Vagina (tissue), 2 donors: ENCODE measurements at places on chromosomes 16 and 17.

DNA sequence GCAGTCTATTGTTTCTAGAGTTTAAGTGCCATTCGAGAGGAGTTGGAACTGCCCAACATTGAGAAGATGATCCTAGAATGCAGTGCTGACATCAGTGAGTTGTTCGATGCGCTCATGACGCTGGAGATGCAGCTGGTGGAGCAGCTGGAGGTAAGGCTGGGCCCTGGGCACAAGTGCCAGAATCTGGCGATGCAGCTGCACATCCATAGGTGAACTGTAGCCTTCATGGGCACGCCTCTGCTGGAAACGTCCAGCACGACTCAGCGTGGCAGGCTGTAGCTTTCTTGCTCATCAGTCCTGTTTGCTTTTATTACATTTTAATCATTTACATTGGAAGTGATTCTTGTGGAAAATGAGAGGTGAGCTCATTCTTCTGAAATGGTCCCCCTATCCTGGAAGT, 31.7 kb downstream of the DRC3 start:
- DNase-seq: no peak

DNA sequence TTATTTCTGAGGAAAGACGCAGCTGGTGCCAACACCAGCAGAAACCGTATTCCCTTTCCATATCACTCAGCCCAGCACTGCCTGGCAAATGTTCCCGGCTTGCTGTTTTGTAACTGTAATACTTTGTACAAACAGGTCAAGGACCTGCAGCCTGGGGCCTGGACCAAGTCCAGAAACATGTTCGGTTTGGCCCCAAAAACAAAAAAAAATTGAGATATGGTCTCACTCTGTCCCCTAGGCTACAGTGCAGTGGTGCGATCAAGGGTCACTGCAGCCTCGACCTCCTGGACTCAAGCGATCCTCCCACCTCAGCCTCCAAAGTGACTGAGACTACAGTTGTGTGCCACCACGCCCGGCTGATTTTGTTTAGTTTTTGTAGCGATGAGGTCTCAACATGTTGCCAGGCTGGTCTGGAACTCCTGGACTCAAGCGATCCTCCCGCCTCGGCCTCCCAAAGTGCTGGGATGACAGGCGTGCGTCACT, 1.2 kb downstream of the HAGH start:
- no peak for DNase-seq

DNA sequence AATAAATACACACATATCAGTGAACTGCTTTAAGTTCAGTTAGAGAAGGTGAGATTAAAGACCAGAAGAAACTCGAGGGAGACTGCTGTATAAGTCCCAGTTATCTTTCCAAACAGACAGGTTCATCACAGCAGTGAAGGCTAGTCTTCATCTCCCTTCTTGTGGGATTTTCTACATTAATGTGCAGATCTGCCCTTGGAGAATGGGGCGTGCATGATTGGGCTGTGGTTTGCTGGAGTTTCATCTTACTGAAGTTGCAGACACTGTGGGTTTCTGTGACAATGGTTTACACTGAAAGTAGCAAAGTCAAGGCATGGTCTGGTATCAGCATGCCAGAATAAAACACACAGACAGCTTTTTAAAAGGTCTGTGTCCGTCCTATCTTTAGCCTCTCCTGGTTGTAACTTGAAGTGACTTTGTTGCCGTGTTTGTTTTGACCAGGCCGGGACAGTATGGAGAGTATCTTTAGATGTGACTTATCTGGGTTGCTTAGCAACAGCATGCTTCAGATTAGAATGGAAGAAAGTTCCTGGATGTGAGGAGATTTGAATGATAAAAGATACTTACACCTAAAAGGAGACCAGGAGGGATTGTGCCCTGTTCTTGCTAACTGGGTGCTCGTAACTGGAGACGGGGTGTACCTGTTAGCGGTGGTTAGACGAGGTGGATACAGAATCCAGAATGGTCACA, 16.1 kb downstream of the NAA60 start:
- DNase-seq: no peak

DNA sequence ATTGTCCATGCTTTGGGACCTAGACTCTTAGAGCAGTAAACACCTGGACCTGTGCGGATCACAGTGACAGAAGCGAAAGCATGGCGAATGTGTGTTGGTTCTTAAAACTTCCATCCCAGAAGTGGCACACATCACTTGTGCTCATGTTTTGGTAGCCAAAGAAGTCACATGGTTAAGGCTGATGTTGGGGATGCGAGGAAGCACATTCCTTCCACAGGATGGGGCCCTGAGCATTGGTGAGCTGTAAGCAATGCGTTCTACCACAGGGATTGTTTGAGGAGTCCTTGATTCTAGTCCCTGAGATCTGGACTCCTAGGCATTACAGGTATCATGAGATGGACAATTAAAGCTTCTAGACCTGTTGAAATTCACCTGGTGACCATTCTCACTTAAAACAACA, 375.9 kb downstream of the UTP18 start:
- no peak for DNase-seq

GRCh38 chr17:49201481-49201927, 8.9 kb downstream of the GNGT2 start:
- DNase-seq: no peak

- no peak for DNase-seq
Observed at GRCh38 chr16:13315642-13316427, 414.4 kb downstream of the SHISA9 start.

GRCh38 chr16:7221157-7221556, 111.5 kb upstream of the RBFOX1 start:
- DNase-seq: no peak

GRCh38 chr16:22942811-22943210, 128.8 kb downstream of the HS3ST2 start:
- no peak for DNase-seq

GRCh38 chr17:79027925-79028491, 4.0 kb downstream of the C1QTNF1 start:
- no peak for DNase-seq

DNA sequence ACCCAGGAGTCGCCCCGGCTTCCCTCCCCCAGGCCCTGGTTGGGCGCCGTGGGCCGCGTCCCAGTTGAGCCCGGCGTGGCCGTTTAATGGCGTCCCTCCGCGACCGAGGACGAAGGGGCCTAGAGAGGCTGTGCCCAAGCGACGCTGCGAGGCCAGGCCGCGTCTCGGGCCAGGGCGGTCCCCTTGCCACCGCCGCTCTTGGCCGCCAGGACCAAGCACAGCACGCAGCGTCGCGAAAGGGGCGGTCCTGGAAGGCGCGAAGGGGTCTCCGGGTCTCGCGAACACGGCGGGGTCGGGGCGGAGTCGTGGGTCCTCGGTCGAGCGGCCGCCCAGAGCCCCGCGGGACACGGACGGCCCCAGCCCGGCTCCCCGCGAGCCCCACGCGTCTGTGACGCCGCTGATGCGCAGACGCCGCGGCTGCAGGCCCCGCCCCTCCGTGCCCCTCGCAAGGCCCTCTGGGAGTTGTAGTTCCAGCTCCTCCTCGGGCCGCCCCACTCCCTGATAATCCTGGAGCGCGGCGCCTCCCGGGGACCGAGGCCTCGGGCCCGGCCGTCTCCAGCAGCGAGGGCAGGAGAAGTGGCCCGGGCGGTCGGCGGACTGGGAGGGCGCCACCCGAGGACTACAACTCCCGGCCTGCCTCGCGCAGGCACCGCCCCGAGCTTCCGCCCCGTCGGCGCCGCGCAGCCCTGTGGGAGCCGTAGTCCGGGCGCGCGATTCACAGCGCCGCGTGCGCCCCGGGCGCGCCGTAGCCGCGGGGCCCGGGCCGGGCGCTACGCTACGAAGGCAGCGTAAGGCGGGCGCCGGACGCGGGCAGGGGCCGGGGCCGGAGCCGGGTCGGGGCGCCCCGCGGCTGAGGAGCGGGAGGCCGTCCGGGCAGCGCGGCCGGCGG, at the start of gene CAPN15:
Gene CAPN15 (plus strand): TSS at position 698 of the 889 bp plus-strand sequence. CDS start 19,127 bp downstream, outside the sequence.
- peak; percentile 92 for DNase-seq

DNA sequence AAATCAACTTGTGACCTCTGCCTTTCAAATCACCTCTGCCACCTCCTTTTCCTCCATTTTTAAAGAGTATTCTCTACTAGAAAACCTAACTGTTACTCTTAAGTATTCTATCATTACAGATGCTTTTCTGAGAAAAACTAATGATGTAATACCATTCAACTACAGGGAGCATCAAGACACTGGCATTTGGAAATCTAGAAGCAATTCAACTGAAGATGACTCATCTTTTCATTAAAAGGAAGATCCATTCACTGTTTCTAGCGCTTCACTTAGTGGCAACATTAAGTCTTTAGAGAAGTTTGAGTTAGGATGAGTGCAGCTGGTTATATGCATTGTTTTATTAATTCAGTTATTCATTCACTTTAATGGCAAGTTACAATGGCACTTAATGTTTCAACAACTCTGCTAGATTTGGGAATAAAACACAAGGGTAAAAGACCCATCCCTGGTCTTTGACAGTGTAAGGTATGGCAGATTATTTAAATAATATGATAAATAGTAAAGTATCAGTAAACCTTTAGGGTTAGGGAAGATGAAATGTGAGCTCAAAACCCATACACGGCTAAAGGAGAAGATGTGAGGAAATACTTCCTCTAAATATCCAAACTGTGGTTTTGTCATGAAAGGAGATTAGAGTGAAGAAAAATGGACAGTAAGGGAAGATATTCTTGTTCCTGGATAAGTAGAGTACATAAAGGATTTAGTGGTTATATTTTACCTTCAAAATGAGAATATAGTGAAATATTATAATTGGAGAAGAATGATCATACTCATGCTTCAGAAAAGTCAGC, 61.7 kb downstream of the KCNJ2 start:
- DNase-seq: no peak

GRCh38 chr16:69111876-69112230, 6.4 kb downstream of the HAS3 start:
- DNase-seq: no peak

DNA sequence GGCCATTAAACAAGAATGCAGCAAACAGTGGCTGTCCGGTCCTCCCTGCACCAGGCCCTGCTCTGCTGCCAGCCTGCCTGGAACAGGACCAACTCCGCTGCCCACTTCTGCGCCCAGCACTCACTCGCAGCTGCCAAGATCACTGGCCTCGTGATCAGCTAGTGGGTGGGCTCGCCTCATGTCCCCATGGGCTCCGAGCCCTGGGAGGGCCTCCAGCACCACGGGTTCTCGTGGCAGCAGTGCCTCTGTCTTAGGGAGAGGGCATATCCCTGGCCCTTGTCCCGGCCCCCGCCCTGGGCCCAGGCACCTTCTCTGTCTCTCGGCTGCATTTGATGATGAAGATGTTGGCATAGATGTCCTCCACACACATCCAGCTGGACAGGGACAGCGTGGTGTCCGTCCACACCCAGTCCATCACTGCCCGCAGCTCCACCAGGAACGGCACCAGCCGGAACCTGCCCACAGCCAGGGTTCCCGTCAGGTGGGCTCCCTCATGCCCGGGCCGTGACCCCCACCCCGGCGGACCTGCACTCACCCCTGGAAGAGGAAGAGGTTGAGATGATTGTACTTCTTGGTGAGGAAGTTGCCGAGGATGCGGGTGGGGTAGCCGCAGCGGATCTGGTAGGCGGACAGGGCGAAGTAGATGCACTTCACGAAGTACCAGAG, 13.1 kb downstream of the CTU2 start:
- no peak for DNase-seq

DNA sequence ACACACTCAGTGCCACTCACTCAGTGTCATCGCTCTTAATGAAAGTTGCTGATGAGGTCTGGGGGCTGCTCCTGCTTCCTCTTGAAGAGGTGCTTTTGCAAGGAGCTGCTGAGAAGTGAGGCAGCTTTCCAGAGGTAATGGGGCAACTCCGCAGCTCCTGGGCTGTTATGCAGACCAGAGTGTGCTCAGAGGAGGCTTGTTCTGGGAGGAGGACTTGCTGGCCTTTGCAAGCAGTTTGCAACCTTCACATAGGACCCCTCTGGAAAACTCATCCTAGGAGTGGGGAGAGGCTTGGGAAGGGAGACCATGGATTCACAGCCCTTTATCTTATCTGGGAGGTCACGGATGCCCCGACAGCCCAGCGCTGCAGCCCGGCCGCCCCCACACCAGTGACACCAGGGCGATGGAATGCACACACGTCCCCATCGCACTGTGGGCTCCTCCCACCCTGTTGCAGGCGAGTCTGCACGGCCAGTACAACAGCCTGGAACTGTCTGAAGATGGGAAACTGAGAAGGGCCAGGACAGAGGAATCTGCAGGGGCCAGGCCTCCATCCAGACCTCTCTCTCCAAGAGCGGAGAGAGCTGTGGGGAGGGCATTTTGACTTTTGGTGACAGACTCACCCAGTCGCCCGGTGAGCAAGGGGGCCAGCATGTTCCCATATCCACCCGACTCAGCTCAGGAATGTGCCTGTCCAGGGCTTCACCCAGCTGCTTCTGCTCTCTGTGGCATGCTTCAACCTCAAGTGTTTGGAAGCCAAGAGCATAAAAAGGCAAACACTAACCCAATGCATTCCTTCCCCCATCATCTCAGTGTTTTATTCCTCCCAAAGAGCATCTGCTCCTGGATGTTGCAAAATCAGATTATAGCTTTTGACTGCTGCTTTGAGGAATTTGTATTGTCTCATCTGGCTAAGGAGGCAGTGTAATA, 78.6 kb upstream of the ZNF469 start:
- DNase-seq: no peak

- DNase-seq: no peak
Observed at GRCh38 chr17:42321555-42321954, 33.3 kb downstream of the STAT5A start.

GRCh38 chr16:56916571-56917403, 15.2 kb upstream of the HERPUD1 start:
- DNase-seq: no peak

DNA sequence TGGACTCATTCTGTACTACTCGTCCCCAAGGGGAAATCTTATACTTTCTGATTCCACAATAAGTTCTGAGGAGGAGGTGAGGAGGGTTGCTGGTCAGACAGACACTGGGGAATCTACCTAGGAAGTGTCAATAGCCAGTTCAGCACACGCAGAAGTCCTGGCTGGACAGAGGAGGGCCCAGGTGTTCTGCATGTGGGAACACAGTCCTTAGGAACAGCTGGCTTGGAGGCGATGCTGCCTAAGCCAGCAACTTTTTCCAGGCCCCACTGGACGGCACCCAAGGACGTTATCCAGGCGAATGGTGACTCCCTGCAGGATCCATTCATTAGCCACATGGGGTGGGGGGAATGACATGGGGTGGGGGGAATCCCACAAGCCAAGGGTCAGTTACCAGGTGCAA, 29.9 kb upstream of the WFIKKN2 start:
- no peak for DNase-seq

DNA sequence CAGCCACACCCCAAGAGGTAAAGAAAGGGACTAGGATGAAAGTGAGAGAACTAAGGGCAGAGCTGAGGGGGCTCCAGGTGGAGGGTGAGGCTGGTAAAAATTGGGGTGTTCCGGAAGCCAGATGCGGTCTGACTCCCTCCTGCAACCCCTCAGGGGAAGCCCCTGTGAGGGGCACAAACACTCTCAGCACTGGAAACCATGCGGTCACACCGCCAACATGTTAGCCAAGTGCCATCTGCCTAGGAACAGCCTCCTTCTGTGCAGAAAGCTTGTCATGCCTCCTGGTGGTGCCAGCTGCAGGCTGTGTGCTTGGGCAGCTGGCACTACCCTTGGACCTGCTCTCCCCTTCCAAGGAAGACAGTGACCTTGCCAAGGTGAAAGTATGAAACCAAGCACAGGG, 83.5 kb upstream of the RPL38 start:
- no peak for DNase-seq

- no peak for DNase-seq
Observed at GRCh38 chr17:4425398-4425797, 8.3 kb upstream of the SPNS3 start.
